NCI-H1436 treated with DMSO at 0.1 percent for 48 hours (cell line): ENCODE measurements at places on chromosomes 6 and 20.

DNA sequence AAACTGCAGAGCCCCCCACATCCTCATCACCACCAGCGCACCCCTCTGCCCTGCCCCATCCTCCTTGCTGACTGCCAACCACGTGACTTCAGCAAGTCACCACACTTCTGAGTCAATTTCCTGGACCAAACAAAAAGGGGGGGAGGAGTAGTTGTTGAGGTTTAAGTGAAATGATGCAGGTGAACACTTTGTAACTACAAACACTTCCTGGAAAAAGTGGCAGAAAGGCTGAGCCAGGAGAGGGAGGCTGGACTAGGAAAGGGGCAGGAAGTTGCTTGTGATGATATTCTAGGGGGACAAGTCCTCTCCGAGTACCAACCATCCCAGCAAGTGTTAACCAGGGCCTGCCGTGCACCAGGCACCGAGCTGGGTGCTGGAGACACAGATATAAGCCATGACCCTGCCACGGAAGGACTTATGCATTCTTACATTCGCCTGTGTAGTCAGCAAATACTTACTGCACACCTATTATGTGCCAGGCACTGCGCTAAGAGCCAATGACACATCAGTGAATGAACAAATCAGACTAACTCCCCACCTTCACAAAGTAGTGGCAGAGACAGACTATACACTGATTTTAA lies 67.3 kb downstream of the PREX1 start:
- no peak for DNase-seq

DNA sequence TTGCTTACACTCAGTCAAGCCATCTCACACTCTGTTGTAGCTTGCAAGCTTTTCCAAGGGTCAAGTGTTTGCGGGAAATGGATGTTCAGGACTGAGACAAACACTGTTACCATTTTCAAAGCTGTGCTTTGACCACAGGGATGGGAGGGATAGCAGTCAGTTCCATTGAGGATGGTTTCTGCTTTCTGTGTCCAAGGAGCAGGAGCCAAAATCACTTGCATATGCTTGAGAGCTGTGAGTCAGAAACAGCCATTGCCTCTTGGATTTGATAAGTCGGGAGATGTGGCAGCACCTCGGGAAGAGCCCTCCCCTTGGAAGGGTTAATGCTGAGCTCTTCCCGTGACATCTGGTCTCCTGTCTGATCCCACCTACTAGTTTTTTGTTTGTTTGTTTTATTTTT lies 85.2 kb downstream of the TCP11 start:
- no peak for DNase-seq

- DNase-seq, result no peak
Measured at GRCh38 chr20:34953960-34954359, 1.6 kb downstream of the GSS start.

DNA sequence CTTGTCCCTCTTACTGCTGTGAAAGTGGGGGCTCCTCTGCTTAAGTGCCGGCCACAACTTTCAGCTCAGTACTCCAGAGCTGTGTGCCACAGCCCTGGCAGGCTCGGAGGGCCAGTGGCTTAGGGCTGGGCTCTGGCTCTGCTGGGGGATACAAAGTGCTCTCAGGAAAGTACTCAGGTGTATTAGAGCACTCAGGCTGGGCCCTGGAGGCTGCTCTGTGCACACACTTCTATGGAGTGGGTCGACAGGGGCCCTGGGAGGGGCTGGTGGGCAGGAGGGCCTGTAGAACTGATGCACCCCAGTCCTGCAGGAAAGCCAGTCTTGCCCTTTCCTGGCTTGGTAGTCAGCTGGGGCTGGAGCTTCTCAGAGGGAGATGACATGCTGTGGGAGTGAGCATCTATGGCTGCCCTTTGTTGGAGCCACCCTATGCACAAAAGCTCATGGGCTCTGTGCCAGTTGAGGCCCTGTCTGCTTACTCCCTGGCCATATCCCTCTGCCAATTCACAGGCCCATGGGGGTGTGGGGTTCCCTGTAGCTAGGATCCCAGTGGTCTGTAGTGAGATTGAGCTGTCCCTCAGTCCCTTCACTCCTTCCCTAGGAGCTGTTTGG lies 22.0 kb downstream of the CENPW start:
- no peak for DNase-seq

- no peak for DNase-seq
Measured at GRCh38 chr6:53258774-53259155, 90.0 kb downstream of the ELOVL5 start.

- no peak for DNase-seq
Measured at GRCh38 chr6:131182991-131183425, 47.7 kb downstream of the AKAP7 start.

DNA sequence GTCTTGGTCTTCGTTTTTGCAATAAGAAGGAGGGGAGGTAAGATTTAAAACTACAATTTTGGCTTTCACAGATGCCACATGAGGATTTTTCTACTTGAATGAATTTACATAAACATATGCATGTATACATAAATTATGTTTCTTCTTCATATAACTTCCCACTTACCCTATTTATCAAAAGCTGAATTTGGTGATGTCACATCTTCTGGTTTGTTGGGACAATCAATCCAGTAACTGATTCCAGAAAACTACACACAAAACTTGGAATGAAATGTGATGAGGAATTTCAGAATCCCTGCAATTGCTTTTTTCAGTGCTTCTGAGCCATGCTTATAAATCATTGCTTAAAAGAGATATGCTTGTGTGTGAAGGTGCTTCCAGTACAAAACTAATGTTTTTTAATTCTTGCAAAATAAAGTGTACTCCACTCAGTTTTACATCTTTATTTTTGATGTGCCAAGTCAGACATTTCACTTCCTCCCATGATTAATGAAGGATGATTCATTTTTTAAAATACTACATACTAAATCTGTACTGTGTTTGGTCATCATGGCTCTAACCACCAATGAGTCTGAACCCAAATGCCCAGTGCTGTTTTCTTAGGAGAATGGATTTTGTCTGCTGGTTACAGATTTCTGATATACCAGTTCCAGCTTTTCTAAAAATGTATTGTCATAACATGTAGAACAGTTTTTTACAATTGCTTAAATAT lies 32.1 kb upstream of the RIN2 start:
- no peak for DNase-seq

DNA sequence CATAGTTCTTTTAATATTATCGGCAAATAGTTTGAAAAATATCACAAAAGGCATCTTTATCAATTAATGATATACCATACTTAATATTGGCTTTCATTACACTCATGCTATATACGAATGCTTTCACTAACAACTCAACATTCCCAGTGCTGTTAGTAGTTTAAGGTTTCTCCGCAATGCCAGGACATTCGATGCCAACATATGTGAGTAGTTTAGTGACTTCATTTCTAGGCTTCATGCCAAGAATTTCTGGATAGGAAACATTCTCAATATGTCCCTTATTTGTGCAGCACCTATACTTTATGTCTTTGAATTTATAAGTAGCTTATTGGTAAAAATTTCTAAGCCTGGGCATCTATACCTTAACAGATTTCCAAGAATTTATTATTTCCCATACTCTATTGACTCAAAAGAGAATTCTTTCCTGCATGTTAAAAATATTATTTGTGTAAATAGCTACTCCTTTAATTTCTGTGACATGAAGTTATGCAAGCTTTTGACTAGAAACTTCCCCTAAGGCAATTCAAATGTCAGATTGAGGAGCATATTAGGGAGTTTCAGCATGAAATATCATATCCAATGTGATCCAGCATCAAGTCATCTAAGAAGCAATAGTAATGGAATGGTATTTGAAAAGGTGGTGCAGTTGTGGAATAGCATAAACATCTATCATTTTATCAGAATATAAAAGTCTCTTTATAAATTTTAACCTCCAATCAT lies 236.0 kb upstream of the STXBP5 start:
- no peak for DNase-seq

DNA sequence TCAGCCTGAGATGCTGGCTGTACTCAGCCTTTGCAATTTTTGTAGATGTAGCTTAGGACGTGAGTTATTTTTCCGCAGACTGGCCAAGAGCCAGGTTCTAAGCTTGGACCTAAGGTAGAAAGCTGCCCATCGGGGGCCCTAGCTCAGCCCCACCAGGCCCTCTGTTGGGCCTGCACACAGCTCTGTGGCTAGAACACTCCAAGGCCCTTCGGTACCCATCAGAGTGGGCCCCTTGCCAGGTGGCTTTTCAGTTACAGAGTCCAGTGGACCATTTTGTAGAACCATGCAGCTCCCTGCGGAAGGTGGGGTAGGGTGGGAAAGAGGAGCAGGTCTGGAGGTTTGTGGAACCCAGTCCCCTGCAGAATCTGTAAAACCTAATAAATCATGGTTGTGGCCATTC lies 22.6 kb downstream of the UCKL1 start:
- DNase-seq, result no peak

DNA sequence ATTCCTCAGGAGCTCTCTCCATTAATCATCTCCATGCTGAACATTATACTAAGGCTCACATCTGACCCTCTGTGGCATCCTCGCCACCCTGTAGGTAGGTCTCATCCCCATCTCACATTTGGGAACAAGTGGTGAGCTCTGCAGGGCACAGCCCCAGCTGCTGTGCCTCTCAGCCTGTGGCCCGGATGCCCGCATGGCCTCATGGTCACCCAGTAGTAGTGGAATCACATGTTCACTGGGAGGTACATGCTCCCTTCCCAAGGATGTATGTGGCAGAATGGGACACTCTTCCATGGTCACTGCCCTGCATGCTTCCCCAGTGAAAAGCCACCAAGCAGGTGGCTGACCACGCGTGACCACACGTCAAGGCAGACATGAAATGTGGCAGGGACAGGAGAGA lies 26.3 kb upstream of the APMAP start:
- DNase-seq, result no peak

DNA sequence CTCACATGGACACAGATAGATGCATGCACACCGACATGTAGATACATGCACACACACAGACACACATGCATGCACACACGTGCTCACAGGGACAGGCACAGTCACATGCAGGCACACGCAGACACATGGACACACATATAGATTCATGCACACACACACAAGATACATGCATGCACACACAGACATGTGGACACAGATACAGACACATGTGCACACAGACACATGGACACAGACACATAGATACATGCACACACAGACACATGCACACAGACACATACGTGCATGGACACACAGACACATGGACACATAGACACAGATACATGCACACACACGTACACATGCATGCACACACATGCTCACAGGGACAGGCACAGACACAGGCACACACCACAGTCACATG lies 19.8 kb downstream of the SYNDIG1 start:
- no peak for DNase-seq

DNA sequence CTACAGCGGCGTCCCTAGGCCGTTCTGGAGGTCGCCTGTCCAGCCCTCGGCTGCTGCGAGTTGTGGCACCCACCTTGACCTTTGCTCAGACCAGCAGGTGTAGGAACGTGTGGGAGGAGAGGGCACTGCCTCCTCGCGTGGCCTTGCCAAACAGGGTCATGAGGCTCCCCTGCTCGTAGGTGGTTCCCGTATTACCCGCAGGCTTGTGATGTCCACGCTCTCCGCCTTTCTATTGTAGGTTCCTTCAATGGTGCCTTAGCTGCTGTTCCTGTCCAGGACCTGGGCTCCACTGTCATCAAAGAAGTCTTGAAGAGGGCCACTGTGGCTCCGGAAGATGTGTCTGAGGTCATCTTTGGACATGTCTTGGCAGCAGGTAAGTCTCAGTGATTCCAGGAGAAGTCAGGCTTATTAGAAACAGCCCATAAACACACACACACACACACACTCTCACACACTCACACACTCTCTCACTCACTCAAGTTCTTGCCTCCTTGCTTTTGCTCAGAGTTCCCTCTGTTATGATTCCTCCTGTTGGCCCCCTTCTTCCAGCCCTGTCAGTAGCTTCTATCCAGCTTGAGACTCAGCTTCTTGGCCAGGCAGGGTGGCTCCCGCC lies 942 bp downstream of the ACAT2 start:
- no peak for DNase-seq

DNA sequence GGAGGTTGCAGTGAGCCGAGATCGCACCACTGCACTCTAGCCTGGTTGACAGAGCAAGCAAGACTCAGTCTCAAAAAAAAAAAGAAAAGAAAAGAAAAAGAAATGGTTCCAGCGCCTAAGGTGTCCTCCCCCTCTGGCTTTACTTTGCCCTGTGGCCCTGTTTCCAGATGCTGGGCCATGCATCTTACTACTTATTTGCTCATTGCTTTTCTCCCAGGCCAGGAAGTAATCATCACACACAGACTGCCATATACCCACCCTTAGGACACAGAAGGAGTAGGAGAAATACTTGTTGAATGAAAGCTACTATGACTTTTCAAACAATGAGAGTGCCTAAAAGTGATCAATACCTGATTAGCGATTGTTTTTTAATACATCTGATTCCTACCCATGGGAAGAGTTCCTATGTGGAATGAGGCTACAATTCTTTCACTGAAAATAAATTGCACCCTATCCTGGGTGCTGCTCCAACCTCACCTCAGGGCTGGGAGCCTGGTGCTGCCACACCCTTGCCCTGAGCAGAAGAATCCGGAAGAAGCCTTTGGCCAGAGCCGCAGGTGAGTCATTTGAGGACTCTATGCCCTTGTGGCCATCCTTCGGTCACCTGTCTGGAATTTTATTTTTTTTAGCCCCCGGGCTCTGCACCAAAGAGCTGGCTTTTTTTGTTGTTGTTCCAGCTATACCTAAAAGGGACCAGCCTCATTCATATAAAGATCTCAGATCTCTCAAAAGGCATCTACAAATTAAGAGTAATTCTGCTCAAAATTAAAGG lies 22.7 kb upstream of the TFAP2C start:
- no peak for DNase-seq

DNA sequence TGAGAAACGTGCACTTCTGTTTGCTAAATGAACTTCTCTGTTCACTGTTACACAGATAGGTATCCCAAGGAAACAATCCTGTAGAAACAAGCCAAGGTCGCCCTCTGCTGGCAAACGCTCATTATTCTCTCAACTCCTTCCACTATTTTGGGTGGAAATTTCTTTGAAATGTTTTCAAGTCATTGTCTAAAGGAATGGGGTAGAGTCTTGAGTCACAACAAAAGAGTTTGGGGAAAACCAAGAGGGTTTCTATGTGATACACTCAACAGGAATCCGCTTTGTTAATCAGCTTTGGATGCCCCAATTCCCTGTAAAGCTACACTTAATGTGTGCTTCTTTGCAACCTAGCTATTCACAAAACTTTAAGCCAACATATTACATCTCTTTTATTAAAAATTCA lies 4.6 kb upstream of the RAE1 start:
- no peak for DNase-seq

- no peak for DNase-seq
Measured at GRCh38 chr20:44231713-44232468, 15.2 kb upstream of the GDAP1L1 start.

GRCh38 chr6:112626468-112627082 lies 279.4 kb downstream of the RFPL4B start:
- DNase-seq, result no peak

DNA sequence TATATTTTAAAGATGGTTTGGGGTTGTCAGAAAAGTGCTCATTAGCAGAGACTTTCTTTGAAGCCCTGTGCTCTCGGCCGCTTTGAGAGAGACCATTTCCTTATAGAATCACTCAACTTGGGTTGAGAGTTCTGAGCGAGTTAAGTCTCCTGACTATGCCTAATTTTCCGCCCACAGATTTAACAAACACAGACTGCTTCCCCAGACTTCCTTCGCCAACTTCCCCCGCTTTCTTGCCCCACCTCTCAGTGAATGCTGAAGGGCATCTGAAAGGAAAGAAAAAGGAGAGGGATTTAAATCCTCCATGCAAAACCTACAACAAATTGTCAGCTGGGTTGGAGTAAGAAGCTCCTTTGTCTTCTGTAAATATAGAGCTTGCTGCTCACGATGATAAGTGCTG lies 224.0 kb downstream of the EYA2 start:
- no peak for DNase-seq
